ENCODE measurements at places on chromosomes 7 and 10. TPM values are rescaled to one million over a fixed set of nuclear protein-coding genes. Genes with fewer than 3 reads are reported as not detected.

HOXA7 gene
- total RNA-seq: not detected

ANKRD30A gene
- total RNA-seq: not detected

CUL1 gene
- 61.3 TPM for total RNA-seq

C10orf105 gene
- total RNA-seq: 3.4 TPM

DENND10 gene
- total RNA-seq: 39.3 TPM

YAE1 gene
- total RNA-seq: 30.0 TPM

FAM24B gene
- 3.0 TPM for total RNA-seq

IQUB gene
- total RNA-seq: 4.7 TPM

SPAM1 gene
- total RNA-seq: not detected
